ENCODE measurements at places on chromosomes 12 and 14. TPM values are rescaled to one million over a fixed set of nuclear protein-coding genes. Genes with fewer than 3 reads are reported as not detected.

DNA sequence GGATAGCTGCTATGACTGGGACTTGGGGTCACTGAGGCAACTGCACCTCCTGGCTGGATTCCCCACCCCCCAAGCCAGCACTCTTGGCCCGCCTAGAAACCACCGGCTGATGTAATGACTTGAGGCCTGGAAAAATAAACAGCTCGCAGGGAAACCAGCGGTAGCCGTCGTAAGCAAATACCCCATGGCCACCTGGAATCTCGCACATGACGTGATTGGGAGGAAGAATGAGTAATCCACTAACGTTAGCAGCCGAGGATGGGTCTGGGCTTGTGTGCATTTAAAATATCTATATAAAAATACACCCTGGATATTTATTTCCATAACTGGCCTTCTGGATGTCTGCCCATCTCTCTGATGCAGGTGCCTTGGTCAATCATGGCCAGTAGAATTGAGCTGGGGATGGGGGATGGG is 120.1 kb downstream of the SMOC1 start:
- no peak for DNase-seq

- DNase-seq, result no peak
These were observed 2.2 kb downstream of the L3HYPDH start for GRCh38 chr14:59481871-59482540.

- DNase-seq, result peak; percentile 60
These were observed 113.4 kb downstream of the LGMN start for GRCh38 chr14:92635031-92635430.

DNA sequence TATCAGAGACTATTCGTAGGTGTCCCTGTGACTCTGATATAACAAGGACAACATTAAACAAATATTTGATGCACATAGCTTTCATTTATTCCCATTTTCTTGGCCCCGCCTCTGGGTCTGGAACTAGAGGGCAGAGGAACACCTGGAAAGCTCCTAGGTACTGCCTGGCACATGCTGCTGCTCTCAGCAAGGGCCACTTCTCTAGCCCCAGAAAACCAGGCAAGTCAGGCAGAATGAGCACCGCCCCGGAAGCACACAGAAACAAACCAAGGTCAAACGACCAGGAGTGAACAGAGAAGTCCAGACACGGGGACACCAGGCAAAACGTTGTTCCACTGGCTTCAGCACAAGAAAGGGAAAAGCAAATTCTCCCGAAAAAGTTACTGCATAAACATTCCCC is 76.1 kb downstream of the TTC7B start:
- no peak for DNase-seq

GRCh38 chr12:132604151-132604618 is 6.2 kb downstream of the LRCOL1 start:
- no peak for DNase-seq

DNA sequence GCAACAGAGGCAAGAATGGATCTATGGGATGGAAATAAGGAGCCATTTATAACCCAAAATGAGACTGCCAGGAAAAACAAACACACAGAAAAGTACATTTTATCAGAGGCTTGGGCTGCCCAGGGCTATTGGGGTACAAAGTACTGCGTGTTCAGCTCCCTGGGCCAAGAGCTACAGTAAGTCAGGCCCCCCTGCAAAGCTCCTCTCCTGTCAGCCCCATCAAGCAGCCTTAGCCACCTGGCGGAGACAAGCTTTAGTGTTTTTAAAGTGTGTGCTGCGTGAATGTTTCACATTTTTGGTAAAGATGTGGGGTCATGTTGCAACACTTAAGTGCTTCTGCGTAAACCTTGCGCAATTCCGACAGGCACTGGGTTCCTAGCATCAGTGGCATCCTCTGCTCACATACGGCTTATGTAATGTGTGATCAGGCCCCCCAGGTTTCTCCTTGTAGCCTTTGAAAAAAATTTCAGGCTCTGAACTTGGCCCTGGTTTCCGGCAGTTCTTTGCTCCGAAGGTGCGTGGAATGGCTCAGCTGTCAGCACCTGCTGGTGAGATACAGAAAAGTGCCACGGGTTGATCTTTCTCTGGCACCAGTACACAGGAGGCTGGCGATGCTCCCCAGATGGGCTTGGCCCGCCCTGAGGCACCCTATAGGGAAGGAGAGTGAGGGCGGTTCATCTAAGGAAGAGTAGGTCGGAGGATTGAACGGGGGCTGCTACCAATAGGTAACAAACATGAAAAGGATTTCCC is 198.7 kb upstream of the EEA1 start:
- peak; percentile 77 for DNase-seq

DNA sequence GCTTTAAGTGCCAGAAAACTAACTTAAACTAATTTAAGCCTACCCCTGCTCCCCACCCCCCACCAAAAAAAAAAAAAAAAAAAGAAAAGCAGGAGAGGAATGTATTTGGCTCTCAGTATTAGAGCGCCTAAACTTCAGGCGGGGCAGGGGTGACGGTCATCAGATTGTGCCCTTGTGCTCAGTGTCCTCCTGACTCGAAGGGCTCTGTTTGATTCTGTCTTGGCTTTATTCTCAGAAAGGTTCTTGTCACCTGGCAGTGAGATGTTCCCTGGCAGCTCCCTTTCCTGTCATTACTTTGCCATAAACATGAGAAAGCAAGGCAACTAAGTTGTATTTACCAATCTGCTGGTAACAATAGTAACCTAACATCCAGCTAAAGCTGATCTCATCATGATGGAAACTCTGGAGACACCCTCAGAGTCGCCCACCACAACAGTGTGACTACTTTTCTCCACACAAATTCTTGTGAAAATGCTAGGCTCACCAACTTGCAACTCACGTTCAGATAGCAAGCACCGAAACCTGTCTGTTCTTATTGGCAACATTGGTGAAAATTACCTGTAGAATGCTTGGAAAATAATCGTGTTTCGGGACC is 39.0 kb upstream of the WNK1 start:
- no peak for DNase-seq

DNA sequence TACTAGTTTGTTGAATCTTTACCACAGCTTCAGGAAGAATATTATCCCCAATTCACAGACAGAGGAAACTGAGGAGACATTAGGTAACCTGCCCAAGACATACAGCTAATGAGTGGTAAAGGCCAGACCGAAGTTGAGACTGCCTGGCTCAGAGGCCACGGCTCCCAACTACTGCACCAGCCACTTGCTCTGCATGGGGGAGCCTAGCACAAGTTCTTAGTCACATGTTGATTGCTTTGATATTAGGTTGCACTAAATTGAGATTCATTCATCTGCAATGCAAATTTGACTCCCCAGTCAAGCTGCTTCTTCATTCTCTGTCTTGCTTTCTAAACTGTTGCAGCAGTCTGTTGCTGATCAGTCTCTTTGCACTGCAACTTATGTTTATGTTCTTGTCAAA is 25.9 kb upstream of the POLR3B start:
- DNase-seq, result no peak

GRCh38 chr14:100142073-100143040 is 17.1 kb downstream of the DEGS2 start:
- no peak for DNase-seq

DNA sequence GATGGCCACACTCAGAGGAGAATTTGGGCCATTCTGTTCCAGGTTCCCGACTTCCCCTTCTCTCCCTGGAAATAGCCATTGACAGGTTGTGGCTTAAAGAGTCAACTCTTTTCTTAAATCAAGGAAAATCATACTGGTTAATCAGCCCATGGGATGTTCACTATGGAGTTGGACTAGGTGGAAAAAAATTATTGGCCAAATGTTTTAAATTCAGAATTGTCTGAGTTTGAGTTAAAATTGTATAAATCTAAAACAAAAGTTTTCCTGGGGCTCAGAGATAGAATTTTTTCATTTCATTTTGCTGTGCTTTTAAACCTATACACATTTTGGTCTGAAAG is 6.5 kb downstream of the ESRRB start:
- no peak for DNase-seq

DNA sequence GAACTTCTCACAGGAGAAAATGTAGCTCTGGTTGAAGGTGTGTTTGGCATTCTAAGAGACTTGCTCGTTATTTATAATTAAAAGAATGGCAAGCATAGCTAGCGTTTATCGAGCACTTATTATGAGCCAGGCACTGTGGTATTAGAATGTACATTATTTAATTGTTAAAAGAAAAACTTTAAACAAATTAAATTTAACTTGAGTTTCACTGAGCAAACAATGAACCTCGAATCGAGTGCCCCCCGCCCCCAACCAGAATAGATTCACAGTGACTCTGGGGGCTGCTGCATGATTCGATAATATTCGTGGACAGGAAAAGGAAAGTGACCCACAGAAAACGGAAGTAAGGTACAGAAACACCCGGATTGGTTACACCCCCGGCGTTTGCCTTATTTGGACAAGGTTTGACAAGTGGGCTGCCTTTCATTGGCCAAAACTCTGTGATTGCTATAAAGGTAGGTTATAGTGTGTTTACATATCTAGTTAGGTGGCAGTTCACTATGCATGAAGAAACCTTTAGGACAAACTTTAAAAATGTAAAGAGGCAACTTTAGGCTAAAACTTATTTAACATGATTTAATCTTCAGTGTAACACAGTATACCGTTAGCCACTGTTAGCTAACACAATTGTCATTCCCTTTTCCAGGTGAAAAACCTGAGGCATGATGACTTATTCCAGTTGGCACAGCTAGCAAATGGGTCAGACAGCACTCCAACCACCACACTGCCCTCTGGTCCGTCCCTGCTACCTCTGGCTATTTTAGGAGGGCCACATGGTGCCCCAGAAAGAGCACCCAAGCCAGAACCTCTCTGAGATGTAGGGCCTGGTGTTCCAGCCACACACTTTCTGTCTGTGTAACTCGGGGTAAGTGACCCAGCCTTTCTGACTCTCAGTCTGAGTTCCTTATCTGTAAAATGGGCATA is 7.1 kb downstream of the SCNN1A start:
- DNase-seq, result peak; percentile 41

- DNase-seq, result peak; percentile 90
These were observed 902 bp downstream of the EML5 start for GRCh38 chr14:88791629-88792472.

- no peak for DNase-seq
These were observed 132.8 kb upstream of the CRY1 start for GRCh38 chr12:107226126-107226525.

NRIP2 gene
- 10.3 TPM for total RNA-seq

LRRK2 gene
- total RNA-seq, result 59.9 TPM

ACSS3 gene
- 5.9 TPM for total RNA-seq

MANSC1 gene
- total RNA-seq, result 9.6 TPM

KRT5 gene
- 0.29 TPM for total RNA-seq

NEUROD4 gene
- not detected for total RNA-seq

Data from spleen (tissue), 13 donors.